ENCODE measurements at places on chromosomes 7 and 10.
A peak's percentile ranks its signal among the peaks of the same experiment; 100 is the strongest.

DNA sequence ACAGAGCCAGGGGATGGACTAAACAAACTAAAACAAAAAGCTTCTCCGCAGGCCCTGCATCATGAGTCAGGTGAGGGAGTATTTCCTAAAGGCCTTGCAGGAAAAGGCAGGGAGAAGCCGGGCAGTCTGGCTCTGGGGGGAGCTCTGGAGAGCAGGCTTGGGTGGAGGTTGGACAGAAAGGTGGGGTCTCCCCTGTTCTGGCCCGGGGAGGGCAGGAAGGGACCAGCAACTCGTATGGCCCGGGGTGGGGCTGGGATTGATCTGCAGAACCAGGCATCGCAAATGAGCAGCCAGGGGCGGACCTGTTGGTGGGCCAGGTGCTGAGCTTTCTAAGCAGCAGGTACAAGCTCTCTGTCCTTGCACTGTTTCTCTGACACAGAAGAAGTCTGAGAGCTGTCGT, 235.2 kb downstream of the TCERG1L start:
- DNase-seq: no peak

GRCh38 chr7:47968847-47969774, 10.3 kb downstream of the HUS1 start:
- peak; percentile 57 for DNase-seq

DNA sequence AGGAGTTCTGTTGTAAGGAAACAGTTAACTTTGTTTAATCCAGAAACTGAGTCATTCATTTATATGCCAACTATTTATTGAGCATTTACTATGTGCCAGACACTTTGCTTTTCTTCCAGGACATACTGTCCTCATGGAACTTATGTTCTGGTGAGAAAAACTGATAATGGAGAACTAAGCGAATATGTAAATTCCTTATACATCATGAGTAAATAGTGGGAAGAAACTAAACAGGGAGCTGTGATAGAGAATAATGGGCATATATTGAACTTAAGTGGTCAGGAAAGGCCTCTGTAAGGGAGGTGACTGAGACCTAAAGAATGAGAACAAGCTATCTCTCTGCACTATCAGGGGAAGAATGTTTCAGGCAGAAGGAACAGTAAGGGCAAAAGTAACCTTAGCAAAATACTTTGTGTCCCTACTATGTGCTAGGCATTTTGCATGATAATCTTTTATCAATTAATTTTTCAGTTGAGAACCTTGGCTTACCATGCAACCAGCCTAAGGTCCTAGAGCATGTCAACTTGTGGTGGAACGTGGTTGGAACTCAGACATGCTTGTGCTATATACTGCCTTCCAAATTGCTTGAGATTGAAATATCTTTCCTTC, 45.4 kb downstream of the ST7 start:
- DNase-seq: no peak

- DNase-seq: no peak
Observed at GRCh38 chr7:29588900-29589696, 25.5 kb downstream of the PRR15 start.

DNA sequence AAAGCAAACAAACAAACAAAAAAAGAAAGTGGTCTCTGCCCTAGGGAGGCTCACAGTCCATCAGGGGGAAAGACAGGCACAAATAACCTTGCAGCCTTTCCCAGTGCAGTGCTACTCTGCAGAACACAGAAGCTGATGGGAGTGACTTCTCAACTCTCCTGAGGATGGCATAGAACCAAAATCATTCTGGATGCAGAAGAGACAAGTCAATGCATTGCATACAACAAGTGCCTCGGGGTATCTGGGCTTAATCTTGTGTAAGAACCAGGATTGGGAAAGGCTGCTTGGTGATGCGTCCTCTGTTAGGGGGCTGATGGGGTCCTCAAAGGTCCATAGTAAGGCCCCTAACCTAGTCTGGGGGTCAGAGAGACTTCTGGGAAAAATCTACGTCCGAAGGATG, 68.9 kb downstream of the NEURL1 start:
- no peak for DNase-seq

DNA sequence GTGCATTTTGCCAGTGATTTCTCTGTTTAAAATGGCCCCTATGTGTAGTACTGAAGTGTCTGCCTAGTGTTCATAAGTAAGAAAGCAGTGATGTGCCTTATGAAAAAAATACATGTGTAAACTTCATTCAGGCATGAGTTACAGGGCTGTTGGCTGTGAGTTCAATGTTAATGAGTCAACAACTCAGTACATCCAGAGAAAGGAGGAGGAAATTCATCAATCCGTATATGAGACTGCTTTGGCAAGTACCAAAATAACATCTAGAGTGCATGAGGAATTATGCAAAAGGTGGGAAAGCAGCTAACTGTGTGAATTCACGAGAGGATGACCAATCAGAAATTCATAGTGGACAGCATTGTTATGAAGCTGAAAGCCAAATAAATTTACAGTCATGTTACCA, 255.6 kb downstream of the ZEB1 start:
- no peak for DNase-seq

- DNase-seq: no peak
Observed at GRCh38 chr10:108902619-108903285, 1020.6 kb downstream of the XPNPEP1 start.

DNA sequence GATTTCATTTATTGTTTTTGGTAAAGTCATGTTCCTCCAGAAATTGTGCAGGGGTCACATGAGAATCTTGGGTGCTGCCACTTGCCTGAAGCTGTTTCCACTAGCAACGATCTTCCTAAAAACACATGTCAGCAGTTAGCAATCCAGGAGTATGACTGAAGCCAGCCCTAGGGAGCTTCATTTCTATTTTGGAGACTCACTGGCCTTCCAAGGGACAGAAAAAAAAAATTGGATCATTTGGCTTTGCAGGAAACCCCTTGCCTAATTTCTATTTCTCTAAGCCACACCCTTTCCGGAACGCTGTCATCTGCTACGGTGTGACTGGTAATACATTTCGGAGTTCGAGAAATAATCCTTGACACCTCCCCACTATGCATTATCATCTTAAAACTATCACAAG, 204.7 kb downstream of the TAX1BP1 start:
- DNase-seq: no peak

- no peak for DNase-seq
Observed at GRCh38 chr10:64086083-64086767, 565.0 kb downstream of the REEP3 start.

DNA sequence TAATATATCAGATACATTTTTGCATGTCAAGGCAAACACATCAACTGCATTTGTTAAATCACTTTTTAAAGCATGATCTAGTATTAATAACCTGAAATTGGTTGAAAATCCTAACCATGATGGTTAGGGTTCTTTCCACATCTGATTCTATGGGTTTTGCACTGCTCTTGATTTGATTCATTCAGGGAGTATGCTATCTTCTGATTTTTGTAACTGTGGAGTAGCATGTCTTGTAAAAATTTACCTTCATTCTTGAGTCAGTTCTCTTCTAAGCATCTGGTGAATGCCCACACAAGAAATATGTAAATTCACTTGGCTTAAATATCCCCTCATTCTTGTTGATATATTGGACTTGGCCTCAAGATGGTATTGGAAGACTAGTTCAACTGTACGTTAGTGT, 178.7 kb downstream of the KLF6 start:
- DNase-seq: no peak

All from activated T-cell treated with anti-CD3 and anti-CD28 coated beads, Interleukin-2, amount 50 U/mL, for 1 hour (primary cell).